ENCODE measurements at places on chromosomes 3 and 15. TPM values are rescaled to one million over a fixed set of nuclear protein-coding genes. Genes with fewer than 3 reads are reported as not detected.

GRCh38 chr15:68706931-68707330 lies 113.8 kb downstream of the ANP32A start:
- no peaks in the 10 kb centered on the region for H3K36me3 ChIP-seq
- peak overlapping the region; percentile 84 for H3K27ac ChIP-seq
- DNase-seq, result no peak
- no peaks in the 10 kb centered on the region for H3K27me3 ChIP-seq
- H3K4me3 ChIP-seq, result no peak overlapping the region

NFKBIZ gene
- total RNA-seq, result 15.0 TPM

GRCh38 chr3:183244981-183245476 lies 8.0 kb upstream of the B3GNT5 start:
- no peak overlapping the region for H3K4me3 ChIP-seq
- H3K27me3 ChIP-seq, result no peaks in the 10 kb centered on the region
- DNase-seq, result no peak

SCN5A gene
- total RNA-seq, result 239 TPM

DNASE1L3 gene
- total RNA-seq, result 4.5 TPM

SUCLG2 gene
- total RNA-seq, result 100 TPM

TM4SF4 gene
- not detected for total RNA-seq

RLBP1 gene
- not detected for total RNA-seq

GRCh38 chr15:83578691-83579090 lies 75.2 kb upstream of the ADAMTSL3 start:
- no peak overlapping the region for H3K27ac ChIP-seq
- H3K36me3 ChIP-seq, result no peaks in the 10 kb centered on the region

DNA sequence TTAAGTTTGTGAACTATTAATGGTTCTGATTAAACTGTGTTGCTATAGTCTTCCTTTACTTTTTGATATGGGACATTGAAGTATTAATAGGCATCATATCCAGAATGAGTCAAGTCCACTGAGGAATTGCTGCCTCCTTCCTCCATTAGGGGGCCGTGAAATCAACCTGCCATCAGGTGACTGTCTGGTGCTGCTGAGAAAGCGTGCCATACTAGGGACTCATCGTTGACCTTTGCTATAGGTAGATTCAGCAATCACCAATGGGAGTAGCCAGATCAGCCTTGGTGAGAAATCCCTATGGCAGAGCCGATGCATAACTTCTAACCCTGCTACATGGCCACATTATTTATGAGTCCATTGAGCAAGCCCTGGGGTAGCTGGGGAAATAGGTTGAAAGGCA lies 30.1 kb upstream of the SLC28A2 start:
- no peak overlapping the region for H3K4me3 ChIP-seq
- DNase-seq, result no peak
- peaks cover 17% of the 10 kb centered on the region for H3K27me3 ChIP-seq
- no peak overlapping the region for H3K27ac ChIP-seq

GRCh38 chr3:30188713-30189112 lies 417.7 kb upstream of the TGFBR2 start:
- no peak overlapping the region for H3K4me3 ChIP-seq
- peak overlapping the region; percentile 17 for H3K27ac ChIP-seq
- H3K27me3 ChIP-seq, result no peaks in the 10 kb centered on the region
- no peaks in the 10 kb centered on the region for H3K36me3 ChIP-seq
- peaks cover 21% of the 10 kb centered on the region for H3K4me1 ChIP-seq

DNA sequence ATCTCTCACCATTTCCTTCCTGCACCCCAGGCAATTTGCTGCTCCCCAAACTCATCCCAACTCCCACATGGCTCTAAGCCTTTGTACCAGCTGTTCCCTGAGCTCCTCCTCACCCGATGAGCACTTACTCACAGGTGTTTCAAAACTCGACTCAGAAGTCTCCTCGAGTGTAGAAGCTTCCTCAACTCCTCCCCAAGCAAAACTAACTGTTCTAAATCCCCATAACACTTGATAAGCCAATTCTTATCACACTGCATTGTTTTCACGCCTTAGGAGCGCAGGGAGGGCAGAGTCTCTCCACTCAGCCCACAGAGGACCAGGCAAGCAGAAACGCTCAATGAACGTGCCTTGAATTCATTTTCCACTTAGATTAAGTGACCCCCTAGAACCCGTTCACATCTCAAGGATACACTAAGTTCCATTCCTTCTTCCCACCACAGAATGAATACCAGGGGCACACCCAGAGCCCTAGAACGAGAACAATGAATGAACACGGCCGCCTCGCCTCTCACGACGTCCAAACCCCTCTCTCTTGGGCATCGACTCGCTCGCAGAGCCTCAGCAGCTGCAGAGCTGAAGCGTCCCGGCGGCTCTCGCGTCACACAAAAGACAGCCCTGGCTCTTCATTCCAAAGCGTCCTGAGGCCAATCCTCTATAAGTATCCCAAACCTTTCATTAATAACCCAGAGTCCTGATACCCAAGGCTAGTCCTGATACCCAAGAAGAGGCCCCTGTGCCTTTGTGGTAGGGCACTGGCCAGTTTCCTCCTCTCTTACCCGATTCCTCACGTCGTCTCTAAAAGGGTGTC lies 1.1 kb downstream of the RAF1 start:
- H3K27ac ChIP-seq, result peak overlapping the region; percentile 98
- no peaks in the 10 kb centered on the region for H3K36me3 ChIP-seq
- peak overlapping the region; percentile 85 for H3K4me3 ChIP-seq
- no peaks in the 10 kb centered on the region for H3K27me3 ChIP-seq

DNA sequence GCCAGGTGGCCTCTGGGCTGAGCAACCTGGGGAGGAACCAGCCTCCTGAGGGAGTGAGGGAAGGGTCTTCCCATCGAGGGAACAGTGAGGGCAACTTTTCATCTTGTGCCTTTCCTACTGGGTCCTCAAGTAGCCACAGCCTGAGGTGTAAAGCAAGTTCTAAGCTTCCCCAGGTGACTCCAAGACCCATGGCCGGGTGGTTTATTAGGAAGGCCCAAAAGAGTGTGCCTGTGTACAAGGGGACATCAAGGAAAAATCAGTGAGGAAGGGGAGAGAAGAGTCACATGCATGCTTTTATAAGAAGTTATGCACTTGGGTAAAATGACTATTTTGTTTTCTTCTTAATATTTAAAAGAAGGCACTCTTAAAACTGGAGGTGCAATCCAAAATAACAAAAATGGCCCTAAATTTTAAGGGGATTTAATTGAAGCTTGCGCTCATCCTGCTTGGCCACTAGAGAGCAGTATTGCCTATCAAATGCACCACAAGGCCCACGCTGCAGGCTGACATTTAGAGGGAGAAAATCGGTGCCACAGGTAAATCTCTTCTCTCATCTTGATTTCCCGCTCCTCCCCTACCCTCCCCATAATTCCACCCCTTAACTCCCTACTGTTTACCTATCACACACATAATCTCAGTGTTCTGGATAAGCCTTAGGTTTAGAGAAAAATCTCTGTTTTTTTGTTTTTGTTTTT lies 6.7 kb downstream of the NANOGP8 start:
- no peak overlapping the region for H3K27ac ChIP-seq
- H3K27me3 ChIP-seq, result no peaks in the 10 kb centered on the region
- no peak overlapping the region for H3K4me3 ChIP-seq

DNA sequence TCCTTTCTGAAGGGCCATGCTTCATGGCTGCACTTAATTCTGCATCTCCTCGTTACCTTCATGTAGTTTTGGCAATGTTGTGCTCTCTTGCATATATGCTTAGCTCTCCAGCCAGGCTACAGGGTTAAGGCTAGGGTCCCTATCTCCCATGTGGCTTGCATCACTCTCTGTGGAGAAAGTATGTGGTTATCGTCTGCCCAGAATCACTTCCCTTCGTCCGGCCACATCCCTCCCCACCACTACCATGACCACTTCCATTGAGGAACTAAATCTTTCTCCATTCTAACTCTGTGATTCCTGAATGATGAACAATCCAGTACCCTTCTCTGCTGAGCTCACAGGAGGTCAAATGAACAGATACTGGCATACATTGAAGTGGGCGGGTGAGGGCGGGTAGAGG lies 34.0 kb downstream of the WWTR1 start:
- H3K4me1 ChIP-seq, result peaks cover 89% of the 10 kb centered on the region
- no peaks in the 10 kb centered on the region for H3K36me3 ChIP-seq
- H3K27me3 ChIP-seq, result no peaks in the 10 kb centered on the region
- H3K4me3 ChIP-seq, result no peak overlapping the region
- H3K27ac ChIP-seq, result no peak overlapping the region

DNA sequence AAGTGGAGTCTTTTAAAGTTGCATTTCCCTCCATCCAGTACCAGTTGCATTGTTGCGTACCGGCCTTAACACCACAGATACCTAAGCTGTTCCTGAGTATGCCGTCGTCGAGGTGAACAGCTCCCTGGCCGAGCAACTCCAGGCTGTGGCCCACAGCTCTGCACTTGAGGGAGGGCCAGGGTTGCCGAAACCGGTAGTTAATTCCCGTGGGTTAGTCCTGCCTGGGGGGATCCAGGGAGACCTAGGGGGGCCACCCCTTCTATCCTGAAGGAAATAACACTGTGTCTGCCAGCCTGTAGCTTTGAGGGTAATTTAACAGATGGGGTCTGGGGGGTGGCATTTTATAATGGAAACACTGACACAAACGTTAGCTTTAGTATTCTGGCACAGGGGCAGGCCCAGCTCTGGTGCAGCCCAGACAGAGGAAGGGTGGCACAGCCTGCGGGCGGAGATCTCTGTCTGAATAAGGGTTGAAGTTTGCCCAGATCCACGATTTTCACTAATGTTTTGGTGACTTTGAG lies 60.8 kb downstream of the RGMA start:
- H3K4me1 ChIP-seq, result peaks cover 74% of the 10 kb centered on the region
- H3K36me3 ChIP-seq, result peaks cover 43% of the 10 kb centered on the region
- peak overlapping the region; percentile 35 for H3K4me3 ChIP-seq
- no peaks in the 10 kb centered on the region for H3K27me3 ChIP-seq

DNA sequence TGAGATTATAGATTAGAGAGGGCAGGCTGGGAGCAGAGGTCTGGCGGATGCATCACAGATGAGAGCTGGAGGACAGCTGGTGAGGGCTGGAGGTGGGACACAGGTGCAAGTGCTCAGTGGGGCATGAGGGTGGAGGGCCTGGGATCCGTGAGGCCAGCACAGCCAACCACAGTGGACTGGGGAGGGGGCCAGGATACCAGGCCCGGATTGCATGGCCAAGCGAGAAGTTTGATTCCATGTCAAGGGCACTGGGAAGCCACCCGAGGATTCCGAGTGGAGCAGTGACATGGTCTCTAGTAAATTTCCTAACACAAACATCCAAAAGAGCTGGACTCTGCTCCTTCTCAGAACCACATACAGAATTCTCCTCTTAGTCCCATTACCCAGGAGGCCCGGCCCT lies 44.0 kb upstream of the SLC41A3 start:
- H3K36me3 ChIP-seq, result no peaks in the 10 kb centered on the region
- DNase-seq, result peak; percentile 2
- no peaks in the 10 kb centered on the region for H3K27me3 ChIP-seq
- no peak overlapping the region for H3K27ac ChIP-seq
- H3K4me3 ChIP-seq, result no peak overlapping the region

DNA sequence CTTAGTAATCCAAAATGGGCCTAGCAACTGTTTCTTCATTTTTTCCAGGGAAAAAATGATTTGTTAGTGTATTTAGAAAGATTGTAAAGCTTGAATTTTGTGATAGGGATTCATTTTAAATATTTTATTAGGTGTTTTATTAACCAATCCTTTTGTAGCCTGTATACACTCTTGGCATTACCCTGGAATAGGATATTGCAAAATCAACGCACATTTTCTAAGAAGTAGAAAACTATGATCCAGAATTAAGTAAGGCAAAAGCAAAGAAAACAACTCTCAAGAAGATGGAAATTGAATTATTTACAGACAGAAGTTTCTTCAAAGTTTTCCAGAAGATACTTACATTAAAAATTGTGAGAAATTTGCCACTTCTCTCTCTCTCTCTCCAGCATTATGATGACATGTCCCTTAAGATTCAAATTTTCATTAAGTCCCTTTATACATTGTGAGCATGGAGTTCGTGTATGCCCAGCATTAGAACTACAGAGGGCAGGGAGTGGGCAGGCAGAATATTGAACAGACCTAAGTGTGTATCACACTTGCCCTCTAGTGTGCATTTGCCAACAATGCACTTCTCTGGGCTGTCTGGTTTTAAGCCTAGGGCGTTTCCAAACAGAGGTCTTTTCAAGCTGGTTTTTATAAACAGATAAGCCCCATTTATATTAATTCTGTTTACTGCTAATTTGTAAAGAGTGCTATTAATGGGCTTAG lies 28.5 kb upstream of the CMSS1 start:
- peaks cover 7% of the 10 kb centered on the region for H3K4me1 ChIP-seq
- no peak for DNase-seq
- H3K27ac ChIP-seq, result no peak overlapping the region
- no peak overlapping the region for H3K4me3 ChIP-seq
- H3K36me3 ChIP-seq, result peaks cover 1% of the 10 kb centered on the region

DNA sequence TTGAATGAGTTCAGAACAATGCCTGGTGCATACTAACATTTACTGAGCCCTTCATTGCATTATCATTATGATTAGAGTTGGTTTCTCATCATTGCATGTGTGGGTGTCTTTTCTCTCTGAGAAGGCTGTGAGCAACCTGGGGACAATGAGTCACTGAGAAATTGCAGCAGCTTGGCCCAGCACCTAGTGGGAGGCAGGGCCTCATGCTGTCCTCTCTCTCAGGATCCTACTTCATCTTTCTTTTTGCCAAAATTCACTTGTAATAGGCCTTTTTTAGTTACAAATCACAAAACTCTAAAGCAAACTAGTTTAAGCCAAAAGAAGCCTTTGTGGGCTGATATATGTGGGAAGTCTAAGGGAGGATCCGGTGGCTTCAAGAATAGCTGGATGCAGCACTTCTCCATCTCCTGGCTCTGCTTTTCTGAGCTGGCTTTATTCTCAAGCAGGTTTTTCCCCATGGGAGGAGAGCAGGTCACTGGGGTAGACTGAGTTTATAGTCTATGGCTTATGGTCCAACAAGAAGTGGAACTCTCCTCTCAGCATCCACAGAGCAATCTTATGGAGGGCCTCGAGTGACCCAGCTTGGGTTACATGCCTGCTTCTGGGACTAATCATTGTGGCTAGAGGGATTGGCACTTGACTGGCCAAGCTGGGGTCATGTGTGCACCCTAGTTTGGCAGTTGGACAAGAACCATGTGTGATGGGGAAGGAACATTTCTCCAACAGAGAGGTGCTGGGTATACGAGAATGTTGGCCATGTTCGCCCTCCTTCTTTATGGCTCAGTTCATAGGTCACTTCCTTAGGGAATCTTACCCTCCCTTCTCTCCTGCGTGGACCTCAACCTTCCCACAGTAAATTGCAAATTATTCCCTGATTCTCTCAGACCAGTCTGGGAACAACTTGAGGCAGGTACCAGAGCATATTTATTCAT lies 8.7 kb upstream of the CAMK1 start:
- H3K4me1 ChIP-seq, result peaks cover 10% of the 10 kb centered on the region
- H3K27me3 ChIP-seq, result no peaks in the 10 kb centered on the region
- no peak for DNase-seq
- H3K4me3 ChIP-seq, result no peak overlapping the region
- peaks cover 39% of the 10 kb centered on the region for H3K36me3 ChIP-seq
- no peak overlapping the region for H3K27ac ChIP-seq

GRCh38 chr3:37500518-37500917 lies 326.1 kb upstream of the LRRFIP2 start:
- H3K4me3 ChIP-seq, result no peak overlapping the region
- H3K36me3 ChIP-seq, result peaks cover 26% of the 10 kb centered on the region
- H3K27me3 ChIP-seq, result no peaks in the 10 kb centered on the region
- peaks cover 53% of the 10 kb centered on the region for H3K4me1 ChIP-seq
- DNase-seq, result no peak
- no peak overlapping the region for H3K27ac ChIP-seq

FOXL2 gene
- total RNA-seq, result not detected

GPR156 gene
- not detected for total RNA-seq

ACKR4 gene
- total RNA-seq, result 5.2 TPM

All from left ventricle myocardium inferior (tissue), 1 donor.